ENCODE measurements at places on chromosomes 2 and 18.

DNA sequence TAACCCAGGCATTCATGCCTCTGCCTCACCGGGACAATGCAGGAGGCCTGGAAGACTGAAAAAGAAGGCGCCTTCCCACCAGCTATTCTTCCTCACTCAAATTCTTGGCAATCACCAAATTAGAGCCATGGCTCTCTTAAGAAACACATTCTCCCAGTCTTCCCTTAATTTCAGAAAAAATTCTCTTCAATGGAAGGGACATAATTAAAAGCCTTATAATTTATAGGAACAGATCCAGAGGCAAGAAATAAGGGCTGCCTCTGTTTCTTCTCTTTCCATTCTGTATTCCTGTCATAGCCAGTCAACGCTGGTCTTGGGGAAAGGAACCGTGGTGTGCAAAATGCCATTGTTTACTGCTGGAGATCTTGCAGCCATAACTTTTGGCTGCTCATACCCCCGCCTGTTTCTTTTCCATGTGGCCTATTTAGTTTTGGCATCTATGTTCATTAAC lies 32.8 kb downstream of the DTNA start:
- DNase-seq, result no peak

DNA sequence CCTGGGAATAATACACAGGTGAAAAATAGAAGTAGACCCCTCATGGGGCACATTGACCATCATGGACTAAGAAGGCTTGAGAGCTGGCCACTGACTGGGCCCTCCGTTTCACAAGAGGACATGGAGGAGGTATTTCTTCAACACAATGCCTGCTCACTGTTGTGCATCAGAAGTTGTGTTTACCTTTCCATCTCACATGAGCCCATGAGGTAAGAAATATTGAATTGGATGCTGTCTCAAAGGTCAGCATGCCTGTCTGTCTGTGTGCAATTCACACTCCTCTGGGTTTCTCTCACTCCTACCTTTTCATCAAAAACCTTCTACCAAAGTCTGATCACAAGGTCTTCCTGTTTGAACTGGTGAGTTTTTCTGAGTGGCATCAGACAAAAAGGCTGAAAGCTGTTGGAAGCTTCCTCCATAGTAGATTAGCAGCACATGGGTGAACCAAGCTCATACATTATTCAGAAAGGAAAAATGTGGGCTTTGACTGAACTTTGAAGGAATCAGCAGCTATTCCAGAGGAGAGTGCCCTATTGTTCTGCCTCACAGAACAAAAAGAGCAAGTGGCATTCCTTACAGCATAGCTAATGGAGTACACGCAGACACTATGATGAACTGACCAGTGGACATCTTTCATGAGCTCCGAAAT lies 143.2 kb upstream of the RND3 start:
- DNase-seq, result no peak

GRCh38 chr2:153416071-153416470 lies 62.5 kb downstream of the RPRM start:
- DNase-seq, result no peak

DNA sequence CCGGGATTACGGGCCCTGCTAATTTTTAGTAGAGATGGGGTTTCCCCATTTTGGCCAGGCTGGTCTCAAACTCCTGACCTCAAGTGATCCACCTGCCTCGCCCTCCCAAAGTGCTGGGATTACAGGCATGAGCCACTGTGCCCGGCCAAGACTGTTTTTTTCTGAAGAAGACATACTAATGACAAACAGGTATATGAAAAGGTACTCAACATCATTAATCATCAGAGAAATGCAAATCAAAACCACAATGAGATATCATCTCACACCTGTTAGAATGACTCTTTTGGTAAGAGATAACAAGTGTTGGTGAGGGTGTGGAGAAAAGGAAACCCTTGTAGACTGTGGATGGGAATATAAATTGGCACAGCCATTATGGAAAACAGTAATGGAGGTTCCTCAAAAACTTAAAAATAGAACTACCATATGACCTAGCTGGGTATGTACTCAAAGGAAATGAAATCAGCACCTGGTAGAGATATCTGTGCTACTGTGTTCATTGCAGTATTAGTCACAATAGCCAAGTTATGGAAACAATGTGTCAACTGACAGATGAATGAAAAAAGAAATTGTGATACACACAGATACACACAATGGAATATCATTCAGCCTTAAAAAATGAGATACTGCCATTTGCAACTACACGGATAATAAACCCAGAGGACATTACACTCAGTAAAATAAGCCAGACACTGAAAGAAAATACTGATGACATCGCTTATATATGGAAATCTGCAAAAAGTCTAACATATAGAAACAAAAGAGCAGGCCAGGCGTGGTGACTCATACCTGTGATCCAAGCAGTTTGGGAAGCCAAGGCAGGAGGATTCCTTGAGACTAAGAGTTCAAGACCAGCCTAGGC lies 20.8 kb downstream of the SOS1 start:
- DNase-seq, result no peak

GRCh38 chr2:173149491-173149890 lies 73.8 kb downstream of the MAP3K20 start:
- peak; percentile 5 for DNase-seq

- no peak for DNase-seq
Measured at GRCh38 chr2:241225983-241226382, 37.5 kb downstream of the ANO7 start.

DNA sequence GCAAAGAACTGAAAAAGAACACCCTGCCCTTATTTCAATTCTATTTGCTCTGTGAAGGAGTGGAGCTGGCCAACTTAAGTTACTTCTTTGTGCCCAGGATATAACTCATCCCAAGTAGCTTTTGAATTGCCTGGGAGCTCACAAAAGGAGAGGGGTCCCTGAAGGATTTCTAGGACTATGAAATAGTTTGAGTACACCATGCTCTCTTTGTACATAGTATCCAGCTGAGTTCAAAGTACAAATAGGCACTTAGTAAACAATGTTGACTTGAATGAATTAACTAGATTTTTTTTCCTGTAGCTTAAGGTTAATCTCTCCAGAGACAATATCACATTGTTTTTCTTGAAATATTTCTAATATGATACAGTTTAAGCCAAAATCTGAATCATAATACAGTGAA lies 47.7 kb downstream of the ZC3H15 start:
- no peak for DNase-seq

DNA sequence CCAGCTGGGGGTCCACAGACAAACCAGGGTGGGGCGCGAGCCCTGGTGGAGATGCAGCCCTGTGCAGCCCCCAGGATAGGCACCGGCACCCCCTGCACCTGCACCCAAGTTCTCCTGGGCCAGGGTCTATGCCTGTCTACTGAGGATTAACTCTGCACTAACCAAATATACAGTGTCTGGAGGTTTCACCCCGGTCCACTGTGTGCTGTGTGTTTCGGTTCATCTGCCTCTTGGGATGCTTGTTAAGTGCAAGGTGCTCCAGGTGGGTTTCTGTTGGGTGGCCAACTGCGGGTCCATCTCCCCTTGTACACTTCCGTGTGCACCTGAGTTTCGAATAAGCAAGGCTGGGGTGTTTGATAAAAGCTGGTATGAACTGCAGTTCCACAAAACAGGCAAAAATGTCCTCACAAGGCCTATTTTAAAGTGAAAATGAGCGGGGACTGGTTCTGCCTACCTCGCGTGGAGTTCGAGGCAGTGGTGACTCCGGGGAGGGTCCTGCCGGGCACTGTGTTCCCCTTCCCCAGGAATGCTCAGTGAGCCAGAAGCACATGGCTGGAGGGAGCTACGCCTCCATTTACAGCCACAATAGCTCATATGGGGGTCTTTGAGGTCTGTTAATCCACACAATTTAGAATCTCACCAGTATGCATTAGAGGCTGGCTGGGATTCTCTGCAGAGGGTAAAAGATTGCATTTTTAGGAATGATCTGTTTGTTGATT lies 70.7 kb downstream of the EDAR start:
- DNase-seq, result no peak

DNA sequence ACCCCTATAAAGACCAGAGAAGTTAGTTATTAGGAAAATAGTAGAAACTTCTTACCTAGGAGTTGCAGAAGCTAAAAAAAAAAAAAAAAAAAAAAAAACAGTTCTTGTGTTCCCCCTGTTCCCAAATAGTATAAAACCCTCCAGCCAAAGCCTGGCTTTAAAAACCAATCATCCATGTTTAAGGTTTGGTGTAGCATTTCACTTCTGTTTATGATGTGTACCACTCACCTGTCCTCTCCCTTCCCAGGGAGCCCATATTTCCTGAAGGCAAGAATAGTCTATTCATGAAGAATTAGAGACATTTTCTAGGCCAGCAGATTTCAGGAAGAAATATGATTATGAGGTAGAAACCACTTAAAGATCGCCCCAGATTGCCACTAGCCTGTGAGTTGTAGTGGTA lies 273.6 kb downstream of the SETBP1 start:
- DNase-seq, result no peak

- DNase-seq, result no peak
Measured at GRCh38 chr2:64913357-64913869, 75.8 kb upstream of the SLC1A4 start.

DNA sequence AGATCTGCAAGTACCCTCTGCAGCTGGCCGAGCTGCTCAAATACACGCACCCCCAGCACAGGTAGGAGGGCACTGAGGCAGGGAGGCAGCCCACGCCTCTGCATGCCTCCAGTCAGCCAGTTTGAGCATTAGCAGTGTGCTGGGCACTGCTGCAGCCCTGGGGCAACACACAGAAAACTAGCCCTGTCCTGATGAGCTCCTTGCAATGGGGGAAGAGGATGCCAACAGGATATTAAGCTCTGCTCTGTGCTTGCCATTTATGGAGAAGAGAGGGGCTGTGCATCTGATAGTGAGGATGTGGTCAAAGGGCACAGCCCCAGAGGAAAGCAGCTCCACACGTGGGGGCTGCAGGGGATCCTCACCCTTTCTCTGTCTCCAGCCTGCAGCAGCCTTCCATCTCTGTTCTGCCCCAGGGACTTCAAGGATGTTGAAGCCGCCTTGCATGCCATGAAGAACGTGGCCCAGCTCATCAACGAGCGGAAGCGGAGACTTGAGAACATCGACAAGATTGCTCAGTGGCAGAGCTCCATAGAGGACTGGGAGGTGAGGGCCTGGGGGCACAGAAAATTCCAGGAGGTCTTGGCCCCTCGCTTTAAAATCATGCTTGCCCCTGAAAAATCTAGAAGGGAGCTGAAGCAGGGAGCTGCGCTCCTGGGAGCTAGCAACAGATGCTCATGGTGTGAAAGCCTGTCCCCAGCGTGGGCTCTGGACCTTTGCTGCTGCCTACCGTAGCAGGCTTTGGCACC lies 51.7 kb downstream of the FAM168B start:
- DNase-seq, result no peak

GRCh38 chr18:28009589-28009988 lies 167.3 kb downstream of the CDH2 start:
- no peak for DNase-seq

DNA sequence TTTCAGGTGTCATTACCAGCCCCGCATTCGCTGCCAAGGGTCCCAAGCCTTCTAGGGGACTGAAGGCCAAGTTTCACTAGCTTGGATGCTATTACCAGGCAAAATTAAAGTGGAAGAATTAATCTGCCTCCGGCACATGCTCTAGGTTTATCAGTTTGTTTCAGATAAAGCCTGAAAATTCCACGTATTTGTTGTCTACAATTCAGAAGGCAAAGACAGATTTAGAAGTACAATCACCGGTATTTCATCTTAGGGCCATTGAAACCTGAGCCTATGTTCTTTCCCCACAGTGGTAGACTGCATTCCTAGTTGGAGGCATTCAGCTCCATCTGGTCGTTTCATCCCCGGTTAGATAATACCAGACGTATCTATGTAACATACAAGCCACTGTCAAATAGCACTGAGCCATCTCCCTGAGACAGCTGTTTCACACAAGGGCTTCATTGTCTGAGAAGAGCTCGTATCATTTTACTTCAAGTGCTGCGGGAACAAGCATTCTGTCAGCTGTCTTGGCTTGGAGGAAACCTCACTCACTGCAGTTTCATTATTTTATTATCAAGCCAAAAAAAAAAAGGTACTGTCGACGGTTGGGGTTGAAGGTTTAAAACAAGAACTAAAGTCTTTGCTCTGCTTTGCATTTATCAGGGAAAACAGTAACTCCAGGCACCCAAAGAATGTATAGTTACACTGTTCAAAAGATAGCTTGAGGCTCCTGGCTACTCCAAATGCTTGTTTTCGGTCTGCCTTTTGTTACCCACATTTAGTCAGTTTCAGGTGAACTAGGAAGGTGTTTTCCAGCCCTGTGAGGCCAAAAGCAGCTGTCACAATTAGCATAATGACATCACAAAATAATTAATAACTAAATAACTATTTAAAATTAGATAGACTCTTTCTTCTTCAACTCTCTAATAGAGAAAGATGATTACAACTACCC lies 76.7 kb downstream of the TGIF1 start:
- no peak for DNase-seq

DNA sequence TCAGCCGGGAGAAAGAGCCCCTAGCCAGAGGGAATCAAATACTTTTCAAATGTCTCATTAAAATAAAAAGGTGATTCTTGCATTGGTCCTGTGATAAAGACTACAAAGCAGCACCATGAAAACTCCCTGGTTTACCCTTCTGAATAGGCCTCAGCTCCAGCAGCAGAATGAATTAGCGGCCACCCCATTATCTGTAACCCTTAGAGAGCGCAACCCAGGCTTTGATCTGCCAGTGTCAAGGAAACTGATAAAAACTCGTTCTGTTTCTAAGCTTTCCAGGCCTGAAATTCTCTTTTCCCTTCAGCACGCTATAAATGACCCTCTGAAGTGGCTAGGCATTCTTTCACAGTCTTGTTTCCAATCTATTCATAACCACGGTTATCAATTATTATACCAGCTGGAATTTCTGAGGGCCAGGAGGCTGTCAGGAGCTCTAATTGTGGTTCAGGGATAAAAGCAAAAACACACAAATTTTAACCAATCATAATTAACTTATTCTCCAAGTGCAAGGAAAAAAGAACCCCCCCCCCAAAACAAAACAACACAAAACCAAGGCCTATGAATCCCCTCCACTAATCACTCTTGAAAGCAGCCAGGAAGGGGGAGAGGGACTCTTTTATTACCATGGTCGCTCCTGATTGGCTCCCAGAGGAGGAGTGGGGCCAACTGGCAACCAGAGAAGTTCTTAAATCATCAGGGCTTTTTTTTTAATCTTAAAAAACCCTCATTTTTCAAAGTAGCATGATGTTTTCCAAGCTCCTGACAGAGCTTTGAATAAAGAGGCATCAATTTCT lies 258.9 kb downstream of the CYRIA start:
- no peak for DNase-seq

DNA sequence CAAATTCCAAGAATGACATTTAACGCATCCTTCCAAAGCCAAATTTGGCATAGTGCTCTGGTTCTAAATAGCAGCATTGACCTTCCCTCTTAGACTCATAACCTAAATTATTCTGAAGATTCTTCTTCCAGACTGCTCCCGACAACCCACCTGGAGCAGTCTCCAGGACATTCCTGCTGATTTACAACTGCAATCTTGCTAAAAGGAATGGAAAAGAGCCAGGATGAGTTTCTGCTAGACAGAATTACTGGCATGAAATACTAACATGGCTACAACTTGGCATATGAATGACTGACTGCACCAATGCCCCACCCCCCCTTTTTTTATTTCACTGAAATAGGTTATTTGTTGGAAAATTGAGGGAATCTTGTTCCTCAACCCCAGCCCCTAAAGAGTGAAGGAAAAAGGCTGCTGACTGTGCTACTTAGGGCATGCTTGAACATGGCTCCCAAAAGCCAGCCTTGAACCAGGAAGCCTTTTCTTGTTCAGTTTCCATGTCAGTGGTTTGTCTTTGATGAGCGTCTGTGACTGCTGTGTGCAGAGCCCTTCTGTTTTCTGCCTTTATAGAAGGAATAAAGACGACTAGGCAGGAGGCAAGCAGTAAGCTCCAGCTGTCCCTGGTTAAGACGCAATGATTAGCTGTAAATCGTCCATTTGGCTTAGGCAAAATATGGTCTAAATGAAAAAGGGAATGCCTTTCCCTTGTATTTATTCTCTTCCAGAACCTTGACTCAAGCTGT lies 47.4 kb upstream of the ITGB6 start:
- no peak for DNase-seq

Data from activated T-cell treated with anti-CD3 and anti-CD28 coated beads, Interleukin-2, amount 50 U/mL, for 4 hours (primary cell).